Activated T-helper 1 cell treated with anti-CD3 and anti-CD28 coated beads, Interleukin-12 subunit alpha, Interleukin-12 subunit beta, Interleukin-2, Interleukin-4 antibody, amounts not matched to agents 30 ng/mL and 10 ng/mL and 1 ng/mL, durations not matched to agents 14 hours and 24 hours and 36 hours (primary cell): ENCODE measurements at places on chromosomes 4 and X.
A peak's percentile ranks its signal among the peaks of the same experiment; 100 is the strongest.

GRCh38 chr4:148222991-148223660, 219.1 kb downstream of the NR3C2 start:
- DNase-seq = no peak

DNA sequence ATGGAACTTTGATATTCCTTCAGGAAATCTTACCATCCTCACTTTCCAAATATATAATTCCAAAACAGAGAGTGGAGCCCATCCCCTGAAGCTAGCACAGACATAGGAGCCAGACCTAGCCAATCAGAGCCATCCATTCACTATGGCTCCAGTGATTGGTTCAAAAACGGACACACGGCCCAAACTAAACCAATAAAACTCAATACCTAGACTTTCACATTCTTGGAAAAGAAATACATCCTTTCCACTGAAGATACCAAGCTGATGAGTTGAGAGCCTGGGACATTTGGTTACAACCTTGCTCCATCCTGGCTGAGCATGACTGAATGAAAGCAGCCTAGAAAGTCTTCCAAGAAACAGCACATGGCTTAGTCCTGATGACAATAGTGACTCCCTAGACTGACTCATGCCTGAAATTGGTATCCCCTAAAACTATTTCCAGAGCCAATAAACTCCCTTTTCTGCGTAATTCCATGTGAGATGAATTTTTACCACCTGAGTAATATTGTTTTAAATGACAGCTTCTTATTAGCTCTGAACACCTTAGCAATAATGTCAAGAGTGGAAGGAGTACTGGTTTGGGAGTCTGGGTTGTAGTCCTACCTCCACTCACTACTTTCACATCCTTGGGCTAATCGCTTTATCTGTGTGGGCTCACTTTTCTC, 189.6 kb upstream of the LNX1 start:
- DNase-seq = no peak

GRCh38 chrX:148417934-148418333, 82.5 kb upstream of the AFF2 start:
- no peak for DNase-seq

GRCh38 chrX:276581-277201, 4.5 kb upstream of the PLCXD1 start:
- DNase-seq = no peak

- no peak for DNase-seq
These were observed 42.7 kb downstream of the HPRT1 start for GRCh38 chrX:134502686-134503085.

GRCh38 chr4:150297861-150298474, 219.7 kb downstream of the DCLK2 start:
- no peak for DNase-seq

- DNase-seq = no peak
These were observed 61.2 kb upstream of the MND1 start for GRCh38 chr4:153283260-153283659.

DNA sequence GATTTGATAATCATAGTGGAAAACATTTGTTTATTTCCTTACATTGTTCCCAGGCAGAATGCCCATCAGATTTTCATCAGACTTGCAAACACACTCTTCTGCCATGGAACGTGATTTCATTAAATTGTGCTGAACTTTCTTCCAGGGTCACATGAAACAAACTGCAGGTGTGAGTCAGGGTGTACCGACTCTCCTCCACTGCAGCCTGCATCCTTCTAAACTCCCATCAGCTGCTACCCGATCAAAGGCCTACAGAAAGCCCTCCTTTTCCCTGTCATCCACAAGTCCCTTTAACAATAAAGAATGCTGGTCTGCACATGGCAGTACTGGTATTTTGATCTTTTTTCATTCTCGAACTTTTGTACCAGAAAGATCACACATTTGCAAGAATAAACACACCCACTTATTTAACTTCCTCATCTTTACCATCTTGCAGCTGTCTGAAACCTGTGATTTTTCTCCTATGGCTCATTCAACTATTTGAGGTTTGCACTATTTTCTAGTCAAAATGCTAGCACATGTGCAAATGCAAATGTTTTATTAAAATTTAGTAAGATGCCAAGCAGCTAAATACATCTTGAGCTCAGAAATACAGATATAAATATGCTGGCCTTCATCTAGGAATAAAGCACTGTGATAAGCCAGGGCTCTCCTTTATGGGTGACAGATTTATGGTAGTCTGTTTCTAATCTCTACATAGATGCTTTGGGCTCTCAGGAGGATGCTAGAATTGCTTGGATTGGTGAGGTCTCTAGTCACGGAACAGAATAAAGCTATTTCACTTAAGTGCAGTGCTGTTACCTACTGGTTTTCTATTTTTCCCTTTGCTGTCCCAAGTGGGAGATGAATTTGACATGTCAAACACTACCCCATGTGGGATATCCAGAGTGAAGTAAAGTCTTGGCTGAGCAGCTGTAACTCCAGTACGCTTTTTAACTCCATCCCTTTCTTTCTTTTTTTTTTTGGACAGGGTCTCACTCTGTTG, 25.8 kb upstream of the ARHGAP24 start:
- DNase-seq = no peak

GRCh38 chr4:168667376-168667775, 170.5 kb downstream of the PALLD start:
- no peak for DNase-seq

DNA sequence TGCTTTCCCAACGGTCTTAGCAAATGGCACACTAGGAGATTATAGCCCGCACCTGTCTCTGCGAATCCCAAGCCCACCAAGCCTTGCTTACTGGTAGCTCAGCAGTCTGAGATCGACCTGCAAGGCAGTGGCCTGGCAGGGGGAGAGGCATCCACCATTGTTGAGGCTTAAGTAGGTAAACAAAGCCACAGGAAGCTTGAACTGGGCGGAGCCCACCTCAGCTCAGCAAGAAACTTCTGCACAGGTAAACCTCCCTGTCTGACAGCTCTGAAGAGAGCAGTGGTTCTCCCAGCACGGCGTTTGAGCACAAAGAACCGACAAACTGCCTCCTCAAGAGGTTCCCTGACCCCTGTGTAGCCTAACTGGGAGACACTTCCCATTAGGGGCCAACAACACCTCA, 42.8 kb downstream of the BRWD3 start:
- no peak for DNase-seq

GRCh38 chrX:130415201-130415600, 13.4 kb downstream of the RBMX2 start:
- DNase-seq = no peak

DNA sequence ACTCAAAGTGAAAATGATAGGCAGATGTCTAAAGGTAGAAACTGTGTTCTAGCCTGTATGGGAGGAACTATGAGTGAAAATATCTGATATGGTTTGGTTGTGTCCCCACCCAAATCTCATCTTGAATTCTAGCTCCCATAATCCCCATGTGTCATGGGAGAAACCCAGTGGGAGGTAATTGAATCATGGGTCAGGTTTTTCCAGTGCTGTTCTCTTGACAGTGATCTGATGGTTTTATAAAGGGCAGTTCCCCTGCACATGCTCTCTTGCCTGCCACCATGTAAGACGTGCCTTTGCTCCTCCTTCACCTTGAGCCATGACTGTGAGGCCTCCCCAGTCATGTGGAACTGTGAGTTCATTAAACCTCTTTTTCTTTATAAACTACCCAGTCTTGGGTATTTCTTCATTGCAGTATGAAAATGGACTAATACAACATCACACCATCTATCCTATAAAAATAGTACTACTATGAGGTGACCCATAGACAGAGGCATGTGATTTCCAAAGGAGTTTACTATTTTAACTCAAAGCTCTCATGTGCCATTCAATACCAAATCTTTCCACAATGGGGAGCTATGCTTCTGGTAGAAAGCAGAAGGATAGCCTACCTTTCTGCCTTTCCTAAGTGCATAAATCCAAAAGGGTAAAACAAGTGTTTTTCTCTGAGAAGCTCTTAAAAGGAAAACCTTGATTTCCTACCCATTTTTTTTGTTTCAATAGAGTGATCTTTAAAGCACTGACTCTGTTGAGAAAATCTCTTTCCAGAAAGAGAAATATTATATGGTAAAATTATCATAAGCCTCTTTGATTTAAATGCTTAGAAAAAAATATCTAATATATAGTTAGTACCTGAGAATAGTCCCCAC, 38.8 kb downstream of the SEC31A start:
- no peak for DNase-seq

GRCh38 chrX:72470532-72471223, 102.0 kb downstream of the HDAC8 start:
- DNase-seq = no peak

GRCh38 chr4:19910861-19911525, 340.7 kb upstream of the SLIT2 start:
- DNase-seq = no peak

DNA sequence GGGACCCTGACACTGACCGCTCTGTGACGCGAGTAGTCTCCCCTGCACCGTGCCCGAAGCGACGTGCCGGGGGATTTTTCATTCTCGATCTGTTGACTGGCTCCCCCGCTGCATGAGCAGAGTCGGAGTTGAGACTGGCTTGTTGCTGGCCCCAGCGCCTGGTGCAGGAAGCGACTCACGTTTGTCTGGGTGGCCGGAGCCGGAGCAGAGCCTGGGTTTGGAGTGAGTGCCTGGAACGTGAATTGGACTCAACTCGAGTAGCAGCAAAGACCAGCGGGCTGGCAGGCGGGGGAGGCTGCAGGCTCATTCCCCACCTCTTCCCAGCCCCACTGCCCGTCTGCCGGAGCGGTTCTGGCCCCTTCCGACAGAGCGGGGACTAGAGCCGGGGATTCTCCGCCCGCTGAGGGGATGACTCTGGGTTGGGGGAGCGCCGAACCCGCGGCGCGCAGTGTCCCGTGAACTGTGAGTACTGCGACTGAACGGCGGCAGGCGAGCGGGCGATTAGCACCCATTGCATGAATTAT, 554 bp downstream of the PCDH7 start:
- no peak for DNase-seq

- DNase-seq = no peak
These were observed 35.5 kb upstream of the C4orf54 start for GRCh38 chr4:99693140-99693539.

- DNase-seq = no peak
These were observed 72.1 kb upstream of the ACSL1 start for GRCh38 chr4:184897895-184898294.

- no peak for DNase-seq
These were observed 239.6 kb downstream of the SPOCK3 start for GRCh38 chr4:166994686-166995085.

DNA sequence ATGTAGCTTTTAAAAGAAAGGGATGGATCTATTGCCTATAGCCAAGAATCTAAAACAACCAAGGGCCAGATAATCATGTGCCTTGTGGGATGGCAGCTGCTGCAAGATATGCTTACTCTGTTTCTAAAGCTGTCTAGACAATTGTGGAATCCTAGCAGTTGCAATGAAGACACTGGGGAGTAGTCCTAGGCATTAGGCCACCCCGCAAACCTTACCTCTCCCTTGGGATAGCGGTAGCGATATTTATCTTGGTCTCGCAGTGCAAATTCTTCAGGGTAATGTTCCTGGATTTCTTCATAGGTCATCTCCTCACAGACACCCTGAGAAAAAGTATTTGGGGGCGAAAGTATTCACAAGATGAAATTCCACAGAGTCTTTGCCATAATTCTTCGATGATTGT, 24.6 kb downstream of the TRO start:
- DNase-seq = no peak

- peak; percentile 40 for DNase-seq
These were observed 162.3 kb upstream of the MAMLD1 start for GRCh38 chrX:150200820-150201287.

GRCh38 chr4:154722262-154722661, 21.5 kb upstream of the LRAT start:
- no peak for DNase-seq
